ENCODE measurements at places on chromosomes 1 and 21.

DNA sequence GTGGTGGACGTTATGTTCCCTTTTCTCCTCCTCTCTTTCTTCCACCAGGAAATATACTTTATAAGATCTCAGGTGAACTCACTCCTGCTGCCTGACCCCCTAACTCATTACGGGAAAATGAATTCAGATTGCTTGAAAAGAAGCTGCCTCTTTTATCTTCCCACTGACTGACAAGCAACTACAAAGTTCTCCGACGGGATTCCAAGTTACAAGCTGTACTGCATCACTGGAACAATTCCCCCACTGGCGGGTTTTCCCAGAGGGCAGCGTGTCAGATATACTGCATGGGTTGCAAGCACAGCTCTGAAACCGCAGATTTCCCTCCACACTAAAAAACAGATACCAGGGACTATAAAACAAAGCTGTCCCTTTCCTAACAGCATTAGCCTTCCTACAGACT, 390.6 kb downstream of the KCTD3 start:
- no peak for DNase-seq

DNA sequence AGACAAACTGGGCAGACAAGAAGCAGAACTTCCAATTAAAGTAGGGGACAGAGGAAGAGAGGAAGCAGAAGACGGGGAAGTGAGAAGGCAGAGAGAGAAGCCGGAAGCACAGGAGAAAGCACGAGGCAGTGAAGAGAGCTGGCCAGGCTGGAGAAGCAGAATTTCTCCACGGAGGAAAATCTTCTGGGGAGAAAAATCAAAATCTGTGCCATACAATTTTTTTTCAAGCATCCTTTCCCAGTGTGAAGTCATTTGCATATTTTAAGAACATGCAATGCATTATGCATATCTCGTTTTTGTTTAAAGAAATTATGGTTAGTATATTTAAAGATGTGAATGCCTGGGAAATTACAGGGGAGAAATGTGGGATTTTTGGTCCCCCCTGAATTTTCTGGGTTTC, 7.3 kb upstream of the CAMK2N1 start:
- no peak for DNase-seq

GRCh38 chr1:201226859-201227488, 36.4 kb downstream of the IGFN1 start:
- DNase-seq: no peak

GRCh38 chr1:204435381-204435831, 23.8 kb upstream of the PPP1R15B start:
- no peak for DNase-seq

DNA sequence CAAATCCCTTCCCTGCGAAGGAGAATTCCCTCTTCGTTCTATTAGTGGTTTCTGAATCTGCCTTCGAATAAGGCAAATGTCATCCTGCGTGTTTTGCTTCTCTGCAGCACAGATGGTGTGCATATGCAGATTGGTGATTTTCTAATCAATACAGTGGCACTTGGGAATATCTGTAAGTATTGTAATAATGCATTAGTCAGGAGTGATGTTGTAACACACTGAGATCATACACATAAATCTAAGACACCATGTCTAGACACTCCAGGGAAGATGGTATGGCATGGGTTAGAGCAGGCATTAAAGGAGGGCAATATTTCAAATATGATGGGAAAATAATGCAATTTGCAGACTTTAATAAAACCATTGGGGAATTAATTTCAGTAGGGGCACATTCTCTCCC, 513.2 kb upstream of the PTBP2 start:
- no peak for DNase-seq

- no peak for DNase-seq
Measured at GRCh38 chr1:230307213-230307612, 118.9 kb downstream of the PGBD5 start.

DNA sequence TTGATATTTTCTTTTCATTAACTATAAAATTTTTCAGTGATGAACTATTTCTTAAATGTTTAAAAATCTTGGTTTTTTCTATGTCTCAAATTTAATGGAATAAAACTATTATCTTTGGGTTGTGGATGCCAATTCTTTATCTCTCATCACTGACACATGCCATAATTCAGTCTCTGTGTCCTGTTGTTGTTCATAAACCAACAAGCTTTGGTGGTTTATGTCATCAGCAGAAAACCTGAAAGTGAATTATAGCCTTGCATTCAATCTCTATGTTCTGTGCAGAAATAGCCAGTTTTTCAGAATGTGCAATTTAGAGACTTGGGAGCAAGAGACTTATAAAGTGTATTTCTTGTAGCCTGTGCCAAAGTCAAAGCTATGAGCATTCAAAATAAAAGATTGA, 462.6 kb upstream of the ADGRL4 start:
- no peak for DNase-seq

All from G401 (cell line).